Activated CD4-positive, alpha-beta T cell treated with anti-CD3 and anti-CD28 coated beads, Interleukin-2, amount 10 ng/mL, durations not matched to agents 7 days and 5 days (primary cell): ENCODE measurements at places on chromosomes 1 and 21. TPM values are rescaled to one million over a fixed set of nuclear protein-coding genes. Genes with fewer than 3 reads are reported as not detected.

GCSAML gene
- not detected for total RNA-seq

OR6K2 gene
- total RNA-seq, result not detected

CCDC27 gene
- total RNA-seq, result not detected

- no peak for DNase-seq
These were observed 36.0 kb downstream of the UBE4B start for GRCh38 chr1:10068605-10069294.

- DNase-seq, result no peak
These were observed 20.8 kb downstream of the CNST start for GRCh38 chr1:246587032-246587431.

- DNase-seq, result no peak
These were observed 13.1 kb downstream of the VPS26C start for GRCh38 chr21:37253991-37254390.

- no peak for DNase-seq
These were observed 2.8 kb upstream of the SERINC2 start for GRCh38 chr1:31409946-31410858.

DNA sequence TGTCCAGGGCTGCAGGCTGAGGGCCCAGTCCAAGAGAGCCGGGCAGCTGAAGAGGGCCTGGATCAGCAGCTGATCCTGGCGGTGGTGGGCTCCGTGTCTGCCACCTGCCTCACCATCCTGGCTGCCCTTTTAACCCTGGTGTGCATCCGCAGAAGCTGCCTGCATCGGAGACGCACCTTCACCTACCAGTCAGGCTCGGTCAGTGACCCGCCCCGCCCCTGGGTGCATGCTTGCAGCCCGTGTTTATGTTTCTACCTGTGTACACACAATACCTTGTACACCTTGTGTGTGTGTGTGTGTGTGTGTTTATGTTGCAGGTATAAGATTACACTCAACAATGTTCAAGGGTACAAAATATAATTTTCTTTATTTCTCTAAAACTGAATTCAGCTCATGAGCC, 13.0 kb downstream of the TIE1 start:
- DNase-seq, result no peak

DNA sequence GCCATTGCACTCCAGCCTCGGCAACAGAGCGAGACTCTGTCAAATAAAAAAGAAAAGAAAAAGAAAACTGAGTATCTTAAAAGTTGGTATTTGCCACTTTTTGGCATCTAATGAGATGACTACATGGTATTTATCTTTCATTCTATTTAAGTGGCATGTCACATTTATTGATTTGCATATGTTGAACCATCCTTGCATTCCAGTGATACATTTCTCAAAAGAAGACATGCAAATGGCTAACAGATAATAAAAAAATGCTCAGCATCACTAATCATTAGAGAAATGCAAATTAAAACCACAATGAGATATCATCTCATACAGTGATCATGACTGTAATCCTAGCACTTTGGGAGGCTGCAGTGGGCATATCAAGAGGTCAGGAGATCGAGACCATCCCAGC, 28.1 kb downstream of the SFPQ start:
- DNase-seq, result no peak

DNA sequence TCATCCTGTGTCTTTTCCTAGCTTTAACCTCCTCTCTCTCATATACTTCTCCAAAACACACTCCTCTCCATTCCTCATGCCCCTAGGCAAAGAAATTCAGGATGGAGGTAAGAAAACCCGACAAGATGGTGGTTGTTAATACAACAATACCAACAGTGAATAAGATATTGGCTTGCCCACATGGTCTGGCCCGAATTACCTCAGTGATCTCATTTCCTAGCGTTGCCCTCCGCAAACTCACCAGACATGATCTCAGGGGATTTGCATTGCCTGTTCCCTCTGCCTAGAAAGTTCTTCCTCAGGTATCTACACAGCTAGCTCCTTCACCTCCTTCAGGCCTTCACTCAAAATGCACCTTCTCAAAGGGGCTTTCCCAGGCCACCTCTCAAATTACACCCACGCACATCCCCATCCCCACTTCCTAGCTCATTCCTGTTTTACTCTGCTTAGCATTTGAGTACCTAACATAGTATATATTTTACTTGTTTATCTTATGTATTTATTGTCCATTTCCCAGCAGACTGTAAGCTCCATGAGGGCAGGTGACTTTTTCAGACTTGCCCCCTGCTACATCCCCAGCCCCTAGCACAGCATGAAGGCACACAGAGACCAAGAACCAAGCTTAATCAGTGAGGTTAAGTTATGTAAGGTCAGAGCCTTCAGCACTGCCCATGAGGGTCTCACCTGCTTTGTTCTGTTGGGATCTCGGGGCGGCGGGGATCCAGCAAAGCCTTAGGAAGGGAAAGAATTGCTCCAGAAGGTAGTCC, 10.2 kb upstream of the UBR4 start:
- no peak for DNase-seq

DNA sequence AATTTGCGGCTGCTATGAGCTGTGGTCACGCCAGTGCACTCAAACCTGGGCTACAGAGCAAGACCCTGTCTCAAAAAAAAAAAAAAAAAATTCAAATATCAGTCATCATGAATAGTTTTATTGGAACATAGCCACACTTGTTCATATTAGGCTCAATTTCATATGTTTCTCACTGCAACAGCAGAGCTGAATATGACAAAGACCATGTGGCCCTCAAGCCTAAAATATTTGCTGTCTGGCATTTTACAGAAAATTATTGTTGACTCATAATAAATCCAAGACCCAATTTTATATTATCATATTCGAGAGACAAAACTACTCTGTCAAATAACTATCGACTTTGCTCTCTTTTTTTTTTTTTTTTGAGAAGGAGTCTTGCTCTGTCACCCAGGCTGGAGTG, 11.0 kb downstream of the BECN2 start:
- DNase-seq, result no peak

GRCh38 chr1:28172713-28173150, 3.8 kb downstream of the PTAFR start:
- DNase-seq, result peak; percentile 63

DNA sequence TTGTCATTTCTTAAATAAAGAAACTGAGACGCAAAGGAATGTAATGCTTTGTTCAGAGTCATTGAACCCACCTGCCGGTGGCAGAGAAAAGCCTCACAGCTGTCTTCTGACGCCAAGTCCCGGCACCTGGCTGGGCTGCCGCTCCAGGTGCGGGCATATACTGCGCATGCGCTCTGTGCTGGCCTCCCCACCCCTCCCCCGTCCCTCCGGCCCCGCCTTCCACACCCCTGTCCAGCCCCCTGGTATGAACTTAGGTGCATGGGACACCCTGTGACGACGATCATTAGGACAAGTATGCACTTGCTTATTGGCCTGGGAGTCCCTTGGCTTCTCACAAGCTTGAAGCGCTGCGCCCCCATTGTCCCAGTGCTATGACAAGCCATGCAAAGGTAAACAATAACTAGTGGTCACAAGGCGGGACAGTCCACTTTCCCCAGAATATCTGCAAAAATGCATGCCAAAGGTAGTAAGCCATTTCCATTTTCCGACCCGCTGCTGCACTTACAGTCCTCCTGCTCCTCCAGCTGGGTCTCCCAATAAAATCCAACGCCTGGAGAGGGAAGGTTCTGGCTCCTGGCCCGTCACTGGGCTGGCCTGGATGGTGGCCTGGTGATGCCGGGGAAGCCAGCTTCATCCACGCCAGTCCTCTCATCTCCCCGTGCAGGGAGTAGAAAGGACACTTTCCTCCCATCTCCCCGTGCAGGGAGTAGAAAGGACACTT, 100.4 kb downstream of the PSMG1 start:
- no peak for DNase-seq
